Stimulated activated memory B cell treated with anti-CD40 and anti-IgM and Interleukin-4, amounts not matched to agents 10 μg/mL and 1 μg/mL and 100 μg/mL, for 72 hours (primary cell): ENCODE measurements at places on chromosomes 7 and 10.
A peak's percentile ranks its signal among the peaks of the same experiment; 100 is the strongest.

GRCh38 chr10:132471484-132471883 is 66.1 kb upstream of the INPP5A start:
- no peak for ATAC-seq

DNA sequence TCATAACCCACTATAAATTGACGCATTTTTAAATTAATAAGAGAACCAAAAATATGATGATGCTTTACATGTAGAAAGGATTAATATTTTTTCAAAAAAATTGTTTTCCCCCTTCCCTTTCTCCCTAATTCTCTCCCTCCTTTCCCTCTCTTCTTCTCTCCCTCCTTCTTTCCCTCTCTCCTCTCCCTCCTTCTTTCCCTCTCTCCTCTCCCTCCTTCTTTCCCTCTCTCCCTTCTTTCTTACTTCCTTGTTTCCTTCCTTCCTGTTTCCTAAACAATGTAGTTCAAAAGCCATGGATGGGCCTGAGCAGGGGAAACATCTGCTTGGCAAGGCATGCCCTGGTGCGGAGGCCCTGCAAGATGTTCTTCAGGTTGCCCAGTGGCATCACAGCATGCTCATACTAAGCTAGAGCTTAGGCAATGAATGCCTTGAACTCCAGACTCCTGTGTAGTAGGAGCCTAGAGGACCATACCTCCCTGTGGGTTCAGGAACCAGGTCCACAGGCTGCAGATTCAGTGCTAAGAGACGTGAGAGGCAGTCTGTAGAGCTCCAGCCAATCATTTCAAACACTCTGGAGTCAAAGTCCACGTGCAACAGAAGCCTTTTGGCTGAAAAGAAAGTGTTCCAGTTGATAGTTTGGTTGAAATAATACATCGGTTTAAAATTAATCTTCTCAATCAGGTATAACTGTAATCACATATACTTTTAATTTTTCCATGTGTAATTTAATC is 20.1 kb upstream of the MRPS17 start:
- ATAC-seq = no peak

DNA sequence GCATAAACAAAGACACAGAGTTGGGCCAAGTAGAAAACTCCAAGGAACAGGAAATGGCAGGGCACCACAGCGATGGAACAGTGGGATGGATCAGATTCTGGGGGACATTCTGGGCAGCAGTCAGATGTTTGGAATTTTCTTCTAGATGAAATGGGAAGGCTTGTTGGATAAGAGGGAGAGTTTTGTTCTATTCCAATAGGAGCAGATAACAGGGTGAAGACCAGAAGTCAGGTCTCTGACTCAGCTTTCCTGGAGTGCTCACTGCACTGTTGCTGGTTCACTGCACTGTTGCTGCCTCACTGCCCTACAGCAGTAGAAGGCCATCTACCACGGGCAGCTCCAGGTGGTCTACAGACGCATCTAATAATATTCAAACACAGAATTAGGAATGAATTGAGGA is 135.6 kb downstream of the ATE1 start:
- ATAC-seq = no peak

DNA sequence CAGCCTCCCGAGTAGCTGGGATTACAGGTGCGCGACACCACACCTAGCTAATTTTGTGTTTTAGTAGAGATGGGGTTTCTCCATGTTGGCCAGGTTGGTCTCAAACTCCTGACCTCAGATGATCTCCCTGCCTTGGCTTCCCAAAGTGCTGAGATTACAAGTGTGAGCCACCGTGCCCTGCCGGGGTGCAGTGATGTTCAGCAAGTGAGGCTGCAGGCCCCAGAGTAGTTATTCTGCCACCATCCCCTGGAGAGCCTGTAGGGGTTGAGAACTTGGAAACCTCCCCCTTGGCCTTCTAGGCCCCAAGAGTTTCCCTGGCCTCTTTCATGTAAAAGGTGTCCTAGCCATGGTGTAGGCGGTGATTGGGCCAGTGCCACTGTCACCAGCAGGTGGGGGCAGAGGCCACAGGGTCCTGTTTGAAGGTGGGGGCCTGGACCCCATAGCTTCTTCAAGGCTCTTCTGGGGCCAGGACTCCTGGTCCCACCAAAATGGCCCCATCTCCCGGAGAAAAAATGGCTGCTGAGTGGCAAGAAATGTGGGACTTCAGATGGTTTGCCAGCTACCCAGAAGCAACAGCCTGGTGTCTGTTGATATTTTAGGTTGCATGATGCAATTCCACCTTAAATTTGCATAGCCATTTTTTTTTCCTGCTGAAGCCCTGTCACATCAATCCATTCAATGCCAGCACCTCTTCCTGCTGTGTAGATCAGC is 25.5 kb upstream of the INMT start:
- ATAC-seq = no peak

DNA sequence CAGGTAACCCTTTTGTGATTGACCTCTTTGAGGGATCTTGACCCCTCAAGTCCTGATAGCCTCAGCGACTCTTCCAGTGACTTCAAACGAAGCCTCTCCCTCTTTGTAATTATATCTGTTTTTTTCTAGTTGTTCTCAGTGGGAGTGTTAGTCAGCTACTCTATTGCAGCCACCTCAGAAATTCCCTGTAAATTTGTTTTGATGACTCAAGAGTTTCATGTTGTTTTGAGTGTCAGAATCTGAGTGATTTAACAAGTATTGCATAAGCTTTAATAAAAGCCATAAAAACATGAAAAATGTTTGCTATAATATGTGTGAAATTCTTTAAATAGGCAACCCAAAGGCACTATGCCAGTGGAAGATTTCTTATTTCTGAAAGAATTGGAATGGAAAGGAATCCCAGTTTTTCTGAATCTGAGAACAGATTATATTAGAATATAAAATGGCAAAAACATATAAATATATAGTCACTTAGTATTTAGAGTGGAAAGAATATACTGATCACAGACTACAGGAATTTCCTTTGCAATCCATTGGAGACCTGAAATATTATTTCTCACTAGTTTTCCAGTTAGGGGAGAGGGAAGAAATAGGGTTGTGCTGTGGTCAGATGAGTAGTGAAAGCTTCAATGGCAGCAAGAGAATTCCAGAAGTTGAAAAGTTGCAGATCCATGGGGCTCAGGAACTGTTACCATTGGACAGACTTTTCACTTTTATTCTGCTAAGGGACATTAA is 94.4 kb upstream of the SEMA3C start:
- no peak for ATAC-seq

- ATAC-seq = no peak
Measured at GRCh38 chr7:24715661-24716479, 41.4 kb downstream of the GSDME start.

GRCh38 chr7:21084286-21084685 is 297.6 kb upstream of the SP8 start:
- ATAC-seq = no peak

- no peak for ATAC-seq
Measured at GRCh38 chr7:132255115-132255797, 321.0 kb downstream of the PLXNA4 start.

DNA sequence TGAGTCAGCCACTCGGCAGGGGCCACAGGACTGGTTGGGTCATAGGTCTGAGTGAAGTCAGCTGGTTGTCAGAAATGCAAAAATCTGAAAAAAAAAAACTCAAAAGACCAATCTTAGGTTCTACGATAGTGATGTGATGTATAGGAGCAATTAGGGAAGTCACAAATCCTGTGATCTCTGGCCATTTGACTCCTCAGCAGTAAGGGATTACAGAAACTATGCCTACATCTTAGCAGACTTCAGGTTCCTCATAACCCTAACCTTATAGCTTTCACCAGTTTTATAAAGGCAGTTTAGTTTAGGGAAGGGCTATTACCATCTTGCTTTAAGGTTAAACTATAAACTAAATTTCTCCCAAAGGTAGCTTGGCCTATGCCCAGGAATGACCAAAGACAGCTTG is 163.1 kb upstream of the HGF start:
- ATAC-seq = no peak

DNA sequence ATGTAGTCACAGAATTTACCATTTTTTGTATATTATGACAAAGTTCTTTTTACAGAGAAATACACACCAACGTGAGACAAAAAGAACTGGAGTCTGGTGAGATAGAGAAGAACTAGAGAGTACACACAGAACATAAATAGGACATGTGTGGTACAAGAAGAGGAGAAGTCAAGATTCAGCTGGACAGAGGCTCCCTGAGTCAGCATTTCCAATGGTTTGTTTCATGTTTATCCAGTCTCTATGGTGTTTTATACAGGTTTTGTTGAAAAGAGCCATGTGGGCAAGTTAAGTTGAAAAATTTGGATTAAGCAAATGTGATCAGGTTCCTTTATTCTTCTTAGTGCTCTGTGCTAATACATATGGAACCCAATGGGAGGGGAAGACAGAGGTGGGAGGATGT is 105.5 kb upstream of the AKR1E2 start:
- ATAC-seq = no peak

GRCh38 chr7:134022286-134022911 is 104.7 kb upstream of the LRGUK start:
- no peak for ATAC-seq

DNA sequence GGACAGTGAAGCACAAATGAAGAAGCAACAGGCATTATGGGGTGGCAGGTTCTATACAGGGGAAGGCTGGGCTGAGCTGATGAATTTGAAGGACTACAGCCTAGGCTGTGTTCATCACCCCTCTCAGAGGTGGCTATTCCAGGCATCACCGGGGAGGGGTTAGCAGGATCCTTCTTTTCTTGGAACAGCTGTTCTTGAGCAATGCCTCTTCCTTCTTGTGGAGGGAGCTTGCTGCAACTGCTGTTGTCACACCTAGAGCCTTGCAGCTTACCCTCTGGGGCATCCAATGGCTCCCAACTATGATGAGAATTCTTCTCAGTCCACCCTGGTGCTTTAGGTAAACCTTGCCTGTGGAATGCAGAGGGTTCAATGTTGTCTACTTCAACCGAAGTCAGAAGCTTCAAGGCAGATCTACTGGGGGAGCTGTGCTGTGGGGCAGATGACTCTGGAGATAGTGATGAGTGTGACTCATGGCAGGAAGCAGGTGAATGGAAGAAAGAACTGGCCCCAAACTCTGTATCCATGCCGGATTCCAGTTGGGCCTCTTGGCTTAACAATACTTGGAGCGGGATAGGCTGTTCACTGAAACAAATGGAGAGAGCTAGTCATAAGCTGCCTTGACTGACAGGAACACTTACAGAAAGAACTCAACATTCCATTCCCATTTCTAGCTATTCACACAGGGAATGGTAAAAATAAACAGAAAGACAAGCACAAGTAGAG is 21.5 kb upstream of the PPP3CB start:
- no peak for ATAC-seq

- ATAC-seq = no peak
Measured at GRCh38 chr10:112360308-112361270, 13.3 kb upstream of the ACSL5 start.

DNA sequence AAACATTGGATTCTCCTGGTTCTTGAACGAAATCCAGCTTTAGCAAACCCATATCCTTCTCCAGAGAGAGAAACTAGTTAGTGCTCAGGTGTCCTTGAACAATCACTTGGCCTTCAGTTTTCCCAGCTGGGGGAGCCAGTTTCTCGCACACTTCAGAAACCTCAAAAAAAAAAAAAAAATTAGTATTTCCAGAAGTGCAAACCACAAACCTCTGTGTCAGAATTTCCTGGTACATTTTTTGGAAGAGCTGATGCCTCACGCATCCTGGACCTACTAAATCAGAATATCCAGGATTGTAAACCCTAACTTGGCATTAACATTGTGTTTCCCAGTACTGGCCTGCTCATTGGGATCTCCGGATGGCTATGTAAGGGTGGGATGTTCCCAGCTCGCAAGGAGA is 143.4 kb upstream of the EGR2 start:
- ATAC-seq = no peak

GRCh38 chr7:116395141-116395791 is 104.3 kb upstream of the CAV2 start:
- ATAC-seq = no peak

DNA sequence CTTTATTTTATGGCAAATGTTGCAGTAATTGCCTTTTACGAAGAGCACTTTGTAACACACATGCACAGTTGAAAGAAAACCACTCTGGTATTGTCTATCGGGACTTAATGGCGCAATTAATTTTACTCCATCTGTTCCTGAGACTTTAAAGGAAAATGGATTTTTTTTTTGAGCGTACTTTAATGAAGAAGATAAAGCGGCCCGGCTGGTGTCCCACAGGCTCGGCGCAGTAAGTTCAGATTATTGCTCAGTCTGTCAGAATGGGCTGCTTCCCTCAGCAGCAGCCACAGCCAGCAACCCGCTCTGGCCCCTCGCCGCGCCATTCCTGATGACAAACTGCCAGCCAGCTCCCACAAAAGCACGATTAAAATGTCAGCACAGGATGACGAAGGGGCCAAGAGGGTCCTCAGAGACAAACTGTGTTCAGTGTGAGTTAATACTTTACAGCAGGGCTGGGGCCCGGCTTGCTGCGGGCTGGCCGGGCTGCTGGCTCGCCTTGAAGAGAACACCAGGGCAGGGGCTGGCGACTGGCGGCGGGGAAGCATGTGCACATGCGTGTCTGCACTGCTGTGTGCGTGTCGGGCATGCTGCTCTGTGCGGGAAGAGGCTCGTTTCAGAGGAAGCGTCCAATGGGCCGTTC is 501.0 kb upstream of the GALNT17 start:
- no peak for ATAC-seq

GRCh38 chr7:10662982-10663884 is 310.4 kb upstream of the PHF14 start:
- ATAC-seq = no peak

DNA sequence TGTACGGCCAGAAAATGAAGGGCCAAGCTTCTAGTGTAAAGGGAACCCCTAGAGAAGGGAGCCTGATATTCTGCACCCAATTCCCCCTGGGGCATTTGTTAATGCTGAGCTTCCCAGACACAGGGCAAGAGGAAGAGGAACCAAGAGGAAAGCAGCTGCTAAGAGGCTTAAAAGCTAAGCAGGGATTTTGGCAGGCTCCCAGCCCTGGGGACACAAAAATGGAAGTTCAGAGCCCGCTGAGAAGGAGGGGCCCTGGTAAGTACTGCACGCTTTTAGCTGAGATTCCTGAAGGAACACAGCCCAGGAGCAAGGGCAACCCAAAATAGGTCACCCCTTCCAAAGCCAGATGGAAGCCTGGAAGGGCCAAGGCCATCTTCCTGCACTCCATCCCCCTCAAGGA is 387.3 kb upstream of the MGMT start:
- no peak for ATAC-seq

- ATAC-seq = peak; percentile 39
Measured at GRCh38 chr7:46291050-46291438, 370.0 kb upstream of the IGFBP3 start.

- ATAC-seq = no peak
Measured at GRCh38 chr10:122861711-122862161, 16.1 kb upstream of the CUZD1 start.

DNA sequence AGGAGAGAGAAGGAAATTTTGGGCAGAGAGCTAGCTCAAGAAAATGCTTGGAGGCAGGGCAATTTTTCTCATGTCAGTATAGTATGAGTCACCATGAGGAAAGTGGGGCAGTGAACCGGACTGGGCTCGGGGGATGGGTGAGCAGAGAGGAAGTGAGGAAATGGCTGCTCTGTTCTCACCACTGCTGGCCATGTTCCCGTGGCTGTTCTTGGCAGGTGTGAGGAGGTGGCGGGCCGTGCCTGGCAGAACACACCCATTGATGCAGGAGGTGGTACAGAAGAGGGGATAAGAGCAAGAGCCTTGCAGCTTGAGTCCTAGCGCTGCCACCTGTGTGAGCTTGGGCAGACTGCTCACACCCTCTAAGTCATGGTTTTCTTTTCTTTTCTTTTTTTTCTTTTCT is 304.4 kb upstream of the LYZL1 start:
- no peak for ATAC-seq

GRCh38 chr10:116696919-116697318 is 45.4 kb downstream of the HSPA12A start:
- no peak for ATAC-seq
